A172 (cell line): ENCODE measurements at places on chromosomes 2 and 18.
A peak's percentile ranks its signal among the peaks of the same experiment; 100 is the strongest.

- DNase-seq = no peak
Observed at GRCh38 chr2:148527488-148528340, 116.8 kb upstream of the EPC2 start.

- no peak for DNase-seq
Observed at GRCh38 chr18:11511434-11512095, 97.8 kb upstream of the SLC35G4 start.

DNA sequence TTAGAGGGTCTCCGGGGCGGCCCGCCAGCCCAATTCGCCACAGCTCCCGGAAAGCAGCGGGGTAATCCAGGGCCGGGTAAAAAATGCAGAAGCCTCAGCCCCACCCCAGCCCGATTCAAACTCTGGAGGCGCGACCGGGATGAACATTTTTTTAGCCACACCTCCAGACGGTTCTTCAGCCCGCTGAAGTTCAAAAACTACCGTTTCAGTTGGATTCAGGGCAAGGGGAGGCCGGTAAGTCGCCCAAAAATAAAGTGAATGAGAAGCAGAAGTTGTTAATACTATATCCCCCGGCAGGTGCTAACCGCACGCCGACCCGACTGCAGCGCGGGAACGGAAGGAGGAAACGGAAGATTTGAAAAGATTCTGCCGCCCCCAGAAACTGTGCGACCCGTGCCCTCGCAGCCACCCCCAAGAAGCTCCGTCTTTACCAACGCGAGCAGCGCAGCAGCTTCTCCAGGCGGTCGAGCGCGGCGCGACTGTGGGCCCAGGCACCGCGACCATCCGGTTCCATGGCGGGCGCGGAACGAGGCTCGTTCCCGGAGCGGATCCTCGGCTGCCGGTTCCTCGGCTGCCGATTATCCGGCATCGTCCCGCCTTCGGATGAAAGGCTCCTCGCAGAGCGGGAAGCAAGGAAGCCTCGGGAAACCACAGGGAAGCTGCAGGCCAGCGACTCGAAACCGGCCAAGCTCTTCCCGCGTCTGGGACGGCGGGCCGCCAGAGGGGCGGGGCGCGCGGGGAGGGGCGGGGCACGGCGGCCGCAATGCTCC is at the start of gene BARD1:
TSS of gene BARD1 (minus strand) at position 703 of the 770 bp plus-strand sequence. CDS start at position 589, 114 bp downstream.
- DNase-seq = peak; percentile 68

GRCh38 chr2:240603081-240603835 is 16.7 kb downstream of the CAPN10 start:
- no peak for DNase-seq

DNA sequence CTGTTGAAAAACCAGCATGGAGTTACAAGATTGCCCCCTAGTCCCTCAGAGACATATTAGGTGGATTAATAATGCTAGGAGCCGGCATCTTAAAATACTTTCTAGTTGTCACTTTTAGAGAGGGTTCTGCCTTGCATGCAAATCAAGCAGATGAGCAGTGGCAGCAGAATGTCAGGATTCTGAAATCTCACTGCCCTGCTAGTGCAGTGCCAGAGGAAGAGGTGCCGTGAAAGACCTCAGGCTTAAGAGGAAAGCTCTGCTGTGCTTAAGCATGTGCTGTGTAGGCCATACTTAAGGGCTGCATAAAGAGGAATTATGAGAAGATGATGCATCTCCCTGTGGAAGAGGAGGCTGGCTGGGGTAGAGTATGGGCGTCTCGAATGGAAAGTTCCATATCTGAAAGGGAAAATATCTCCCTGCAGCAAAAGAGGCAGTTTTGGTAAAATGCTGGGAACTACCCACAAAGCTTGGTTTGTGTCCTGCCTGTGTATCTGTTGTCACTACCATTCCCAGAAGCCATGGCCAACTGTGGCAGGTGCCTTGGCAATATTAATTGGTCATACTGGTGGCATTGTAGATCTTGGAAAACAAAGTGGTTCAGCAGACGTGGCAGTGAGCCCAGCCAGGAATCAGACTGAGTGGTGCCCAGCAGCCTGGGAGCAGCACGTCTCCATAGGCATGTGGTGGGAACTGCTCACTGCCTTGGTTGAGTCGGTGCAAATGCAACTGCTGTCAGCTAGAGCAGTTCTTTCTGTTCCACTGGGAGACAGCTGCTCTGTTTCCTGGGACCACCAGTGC is 131.9 kb downstream of the EVA1A start:
- no peak for DNase-seq

GRCh38 chr2:36371928-36372391 is 16.4 kb downstream of the CRIM1 start:
- DNase-seq = peak; percentile 95

DNA sequence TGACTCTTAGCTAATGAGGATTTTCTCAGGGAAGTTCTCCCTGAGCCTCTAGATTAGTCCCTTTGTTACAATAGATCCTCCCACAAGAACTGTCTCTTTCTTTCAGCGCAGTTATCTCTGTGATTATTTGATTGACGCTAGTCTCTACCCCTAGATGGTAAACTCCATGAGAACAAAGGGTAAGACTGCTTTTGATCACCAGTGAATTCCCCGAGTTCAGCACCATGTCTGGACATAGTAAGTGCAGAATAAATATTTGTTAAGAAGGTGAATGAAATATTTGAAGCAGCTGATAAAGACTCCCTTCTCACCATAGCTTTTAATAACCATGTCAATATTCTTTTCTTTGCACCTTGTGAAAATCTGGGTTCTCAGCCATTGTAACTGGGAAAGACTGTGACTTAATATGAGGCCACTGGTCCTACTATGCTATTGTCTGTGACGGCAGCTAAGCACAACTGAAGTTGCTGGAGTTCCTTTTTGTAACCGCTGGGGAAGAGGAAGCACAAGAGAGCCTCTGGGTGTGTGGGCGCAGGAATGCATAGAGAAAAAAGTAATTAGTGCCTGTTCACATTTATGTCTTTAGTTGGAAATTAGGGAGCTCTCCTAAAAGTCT is 214.7 kb downstream of the TGIF1 start:
- no peak for DNase-seq

GRCh38 chr2:60998628-60999545 is 18.6 kb upstream of the PEX13 start:
- DNase-seq = peak; percentile 63

DNA sequence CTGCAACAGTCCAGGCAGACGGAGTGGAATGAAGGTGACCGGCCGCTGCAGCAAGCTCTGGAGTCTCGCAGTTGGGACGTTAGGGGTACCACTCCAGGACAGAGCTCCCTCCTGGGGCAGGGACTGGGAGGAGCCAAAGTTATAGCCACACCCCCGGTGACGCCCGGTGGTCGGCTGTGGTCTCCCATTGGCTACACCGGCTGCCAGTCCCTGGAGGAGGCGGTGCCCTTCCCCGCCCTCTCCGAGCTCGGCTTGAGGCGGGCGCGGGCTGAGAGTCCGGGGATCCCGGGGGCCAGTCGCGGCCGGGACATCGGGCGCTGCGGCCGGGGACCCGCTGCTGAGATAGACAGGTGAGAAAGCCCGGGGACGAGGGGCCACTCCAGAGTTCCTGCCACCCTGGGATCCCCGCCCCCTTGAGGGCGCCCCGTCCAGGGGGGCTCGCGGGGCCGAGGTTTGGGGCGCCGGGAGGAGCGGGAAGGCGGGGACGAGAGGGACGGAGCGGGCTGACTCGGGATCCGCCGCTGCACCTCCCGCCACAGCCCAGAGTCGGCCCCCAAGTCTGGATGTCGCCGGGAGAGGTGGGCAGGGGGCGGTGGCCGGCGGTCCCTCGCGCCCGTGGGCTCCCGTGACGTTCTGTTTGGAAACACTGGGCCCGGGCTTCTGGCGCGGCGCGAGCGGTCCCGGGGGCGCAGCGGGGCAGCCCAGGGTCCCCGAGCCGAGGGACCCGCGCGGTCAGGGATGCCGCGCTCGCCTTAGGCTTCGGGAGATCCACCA is at the start of gene PLEKHH2:
TSS of gene PLEKHH2 (plus strand) at position 231 of the 774 bp plus-strand sequence. CDS start 7,414 bp downstream, outside the sequence.
- DNase-seq = peak; percentile 76
